HFFc6 (cell line): ENCODE measurements at places on chromosomes 12 and 14. TPM values are rescaled to one million over a fixed set of nuclear protein-coding genes. Genes with fewer than 3 reads are reported as not detected.

GPHN gene
- 11.6 to 12.6 TPM (median 12.0 TPM) in 3 replicates for total RNA-seq

DNA sequence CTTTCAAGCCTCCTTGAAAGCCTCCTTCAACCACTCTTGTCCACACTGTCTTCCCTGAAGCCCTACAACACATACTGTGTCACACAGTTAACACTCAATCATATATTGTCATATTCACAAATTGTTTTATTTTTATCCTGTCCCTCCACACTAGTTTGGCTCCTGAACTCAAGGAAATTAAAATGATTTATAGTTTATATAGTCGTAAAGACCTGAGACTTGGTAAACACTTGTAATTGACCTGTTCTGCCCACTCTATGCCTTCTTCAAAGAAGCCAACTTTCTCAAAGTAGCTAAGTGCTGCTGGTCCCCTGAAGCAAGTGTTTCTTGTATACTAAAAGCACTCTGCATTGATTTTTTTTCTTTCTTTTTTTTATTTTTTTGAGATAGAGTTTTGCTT, 15.6 kb upstream of the NEK9 start:
- DNase-seq, result no peak

GRCh38 chr14:24315807-24316596, 4.7 kb downstream of the LTB4R start:
- no peak for DNase-seq

DNA sequence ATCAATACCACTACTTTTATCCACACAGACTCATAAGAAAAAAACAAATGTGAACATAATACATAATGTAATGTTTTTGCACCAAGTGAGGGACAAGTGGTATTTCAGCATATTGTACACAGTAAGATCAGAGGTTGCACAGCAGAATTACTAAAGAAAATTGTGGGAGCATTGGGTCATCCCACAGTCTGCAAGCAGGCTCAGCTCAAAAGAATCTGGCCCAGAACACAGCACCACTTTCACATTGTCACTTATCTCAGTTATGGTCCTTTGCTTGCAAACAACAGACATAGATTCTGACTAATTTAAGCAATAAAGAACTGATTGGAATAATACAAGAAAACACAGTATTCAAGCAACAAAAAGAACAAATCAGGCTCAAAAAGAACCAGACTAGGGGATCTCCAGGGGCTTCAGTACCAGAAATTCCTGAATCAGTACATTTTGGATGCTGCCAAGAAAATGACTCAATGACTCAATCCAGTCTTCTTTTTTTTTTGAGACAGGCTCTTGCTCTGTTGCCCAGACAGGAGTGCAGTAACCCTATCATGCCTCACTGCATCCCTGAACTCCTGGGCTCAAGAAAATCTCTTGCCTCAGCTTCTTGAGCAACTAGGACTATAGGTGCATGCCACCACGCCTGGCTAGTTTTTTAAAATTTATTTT, 42.9 kb upstream of the EEA1 start:
- peak; percentile 73 for DNase-seq

GRCh38 chr14:96252999-96253539, 2.9 kb upstream of the BDKRB1 start:
- peak; percentile 72 for DNase-seq

- DNase-seq, result peak; percentile 89
Observed at GRCh38 chr14:61470261-61470960, 149.0 kb downstream of the PRKCH start.
